ENCODE measurements at places on chromosomes 1 and 21.
A peak's percentile ranks its signal among the peaks of the same experiment; 100 is the strongest.

GRCh38 chr1:149846042-149846441 is 53.3 kb upstream of the BOLA1 start:
- DNase-seq, result no peak

- DNase-seq, result no peak
Measured at GRCh38 chr21:32951041-32951440, 74.7 kb upstream of the OLIG2 start.

GRCh38 chr1:246216906-246217305 is 290.2 kb downstream of the SMYD3 start:
- no peak for DNase-seq

- no peak for DNase-seq
Measured at GRCh38 chr1:63082766-63083165, 239.6 kb upstream of the FOXD3 start.

GRCh38 chr1:178093951-178094738 is at the start of gene RASAL2:
TSS of gene RASAL2 (plus strand) at chr1:178094104. CDS start at chr1:178094493, 389 bp downstream.
- peak; percentile 50 for DNase-seq

DNA sequence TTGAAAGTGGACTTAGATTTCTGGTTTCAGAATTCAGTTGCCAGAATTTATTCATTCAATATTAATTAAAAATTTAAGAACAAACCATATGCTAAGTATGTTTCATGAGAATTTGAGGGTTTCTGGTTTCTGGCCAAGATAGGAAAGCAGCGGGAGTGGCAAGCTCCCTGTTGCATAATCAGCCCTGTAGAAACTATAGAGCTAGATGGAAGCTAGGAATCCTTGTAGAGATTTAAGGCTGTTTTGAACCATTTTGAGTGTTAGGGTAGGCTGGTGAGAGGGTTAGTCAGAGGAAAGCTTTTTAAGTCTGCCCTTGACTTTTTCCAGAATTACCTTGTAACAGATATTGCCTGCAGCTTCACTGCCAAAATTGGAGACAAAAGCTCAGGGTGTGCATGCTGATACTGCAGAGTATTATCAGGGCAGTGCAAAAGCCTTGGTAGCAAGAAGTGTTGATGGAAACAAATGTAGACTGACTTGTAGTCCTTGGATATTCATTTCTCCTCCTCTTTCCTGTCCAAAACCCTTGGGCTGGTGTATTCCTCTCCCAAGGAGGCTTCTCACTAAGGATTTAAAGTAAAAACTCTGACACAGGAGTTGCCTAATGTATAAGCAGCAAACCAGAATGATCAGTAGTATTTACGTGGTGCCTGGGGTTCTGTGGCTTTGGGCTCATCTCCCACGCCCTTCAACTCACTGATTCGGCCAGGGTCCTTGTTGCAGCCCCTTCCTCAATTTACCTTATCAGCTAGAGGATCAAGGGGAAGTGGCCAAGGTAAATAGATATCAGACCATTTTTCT is 12.6 kb upstream of the GIPC2 start:
- DNase-seq, result no peak

GRCh38 chr1:155250246-155250632 is 5.0 kb downstream of the ENTREP3 start:
- no peak for DNase-seq

GRCh38 chr1:193940176-193940575 is 753.8 kb upstream of the B3GALT2 start:
- no peak for DNase-seq

GRCh38 chr1:218164111-218164929 is 120.8 kb upstream of the RRP15 start:
- peak; percentile 71 for DNase-seq

- no peak for DNase-seq
Measured at GRCh38 chr1:111727056-111727455, 12.1 kb downstream of the INKA2 start.

DNA sequence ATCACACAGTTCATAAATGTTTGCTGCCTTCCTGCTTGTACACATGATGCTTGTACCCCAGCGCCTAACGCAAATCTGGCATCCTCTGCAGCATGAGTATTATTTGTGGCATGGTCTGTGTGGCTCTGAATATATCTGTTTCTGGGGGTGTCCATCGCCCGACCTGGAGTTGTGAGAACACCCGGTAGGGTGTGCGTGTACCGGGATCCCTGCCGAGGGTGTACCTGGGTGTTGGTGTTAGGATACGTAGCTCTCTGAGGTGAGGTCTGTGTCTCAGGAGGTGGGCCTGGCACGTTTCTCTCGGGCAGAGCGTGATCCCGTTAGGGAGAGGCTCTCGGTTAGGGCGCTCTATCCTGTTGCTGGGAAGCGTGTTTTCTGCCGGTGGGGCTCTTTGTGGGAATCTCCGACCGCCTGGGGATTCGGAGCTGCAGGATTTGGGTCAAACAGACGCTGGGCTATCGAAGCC is 10.4 kb upstream of the CDC20 start:
- peak; percentile 43 for DNase-seq

DNA sequence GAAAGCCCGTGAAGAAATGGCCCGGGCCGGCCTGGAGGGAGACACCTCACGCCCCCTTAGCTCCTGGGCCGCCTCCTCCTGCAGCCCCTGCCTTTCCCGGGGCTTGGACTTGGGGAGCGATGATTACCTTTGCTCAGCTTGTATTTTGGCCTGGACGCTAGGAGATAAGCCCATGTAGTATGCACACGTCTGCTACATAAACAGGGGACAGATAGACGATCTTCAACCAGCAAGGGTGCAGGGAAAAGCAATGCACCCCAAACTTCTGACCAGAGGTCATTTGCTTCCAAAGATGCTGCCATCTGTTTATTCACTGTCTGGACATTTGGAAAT is 936 bp downstream of the TP73 start:
- DNase-seq, result no peak

- no peak for DNase-seq
Measured at GRCh38 chr1:161039154-161039545, 386 bp upstream of the TSTD1 start.
